Sciatic nerve (tissue), 2 donors: ENCODE measurements at places on chromosomes 5 and 9. TPM values are rescaled to one million over a fixed set of nuclear protein-coding genes. Genes with fewer than 3 reads are reported as not detected.

TXNDC8 gene
- total RNA-seq = not detected

DNA sequence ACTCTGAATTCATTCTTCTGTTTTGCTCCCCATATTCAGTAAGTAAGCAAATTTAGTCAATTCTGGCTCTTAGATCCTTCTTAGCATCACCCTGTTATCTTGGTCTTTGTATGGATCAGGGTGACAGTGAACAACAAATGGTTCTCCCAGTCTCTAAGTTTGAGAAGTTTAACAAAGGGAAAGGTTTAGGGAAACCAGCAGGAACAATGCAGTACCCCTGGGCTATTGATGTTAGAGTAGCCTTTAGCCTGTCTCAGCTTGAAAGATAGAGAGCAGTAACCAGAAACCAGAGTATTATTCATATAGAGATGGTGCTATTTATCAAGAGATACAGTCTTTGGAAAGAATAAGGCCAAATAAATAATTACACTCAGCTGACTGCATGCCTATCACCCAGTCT is 241.8 kb downstream of the CDH12 start:
- DNase-seq = no peak

DNA sequence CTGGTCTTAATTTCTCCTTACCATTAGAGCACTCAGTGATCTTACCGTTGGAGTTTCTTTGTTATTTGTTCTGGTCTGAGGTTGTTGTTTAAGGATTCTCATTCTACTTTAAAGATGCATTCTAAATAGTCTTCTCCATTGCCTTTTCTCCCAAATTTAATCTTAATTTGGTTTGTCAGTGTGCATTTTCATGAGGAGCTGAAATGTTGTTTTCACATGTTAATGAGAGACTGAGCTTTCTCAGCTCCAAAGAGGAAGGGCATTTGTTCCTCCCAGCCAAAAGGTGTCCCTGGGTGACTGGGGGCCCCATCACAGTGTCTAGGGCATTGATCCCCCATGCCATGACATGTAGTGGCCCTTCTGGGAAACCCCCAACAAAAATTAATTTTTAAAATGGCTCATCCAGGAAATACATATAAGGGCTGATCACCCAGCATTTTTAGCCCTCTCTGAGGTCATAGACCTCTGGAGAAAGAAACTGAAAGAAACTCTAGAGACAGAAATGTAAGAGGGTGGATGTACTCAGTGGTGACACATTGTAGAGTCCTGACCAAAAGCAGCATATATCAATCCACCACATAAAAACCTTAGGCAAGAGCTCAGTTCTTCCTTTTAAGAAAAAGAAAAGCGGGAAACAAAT is 240.4 kb upstream of the RAI14 start:
- no peak for DNase-seq

GRCh38 chr9:33416996-33417395 is 14.6 kb upstream of the AQP7 start:
- no peak for DNase-seq

HMCN2 gene
- 3.3 TPM for total RNA-seq

GRCh38 chr5:140110646-140110957 is 3.3 kb upstream of the PURA start:
- no peak for DNase-seq

DNA sequence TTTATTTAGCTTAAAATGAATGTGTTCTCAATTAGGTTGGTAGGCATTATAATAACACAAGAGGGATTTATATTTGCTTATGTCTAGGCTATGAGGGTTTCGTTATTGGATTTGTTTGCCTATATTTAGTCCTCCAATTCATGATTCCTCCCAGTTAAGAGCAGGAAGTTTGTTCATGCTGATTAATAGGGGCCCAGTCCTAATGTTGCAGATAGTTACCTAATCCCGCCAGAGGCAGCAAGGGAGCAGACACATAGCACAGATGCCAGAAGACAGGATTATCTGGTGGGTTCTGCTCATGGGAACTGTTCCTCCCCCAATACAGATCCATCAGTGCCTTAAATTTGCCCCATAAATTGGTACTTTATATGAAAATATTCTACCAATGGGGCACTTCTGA is 100.8 kb upstream of the TLE4 start:
- no peak for DNase-seq

DNA sequence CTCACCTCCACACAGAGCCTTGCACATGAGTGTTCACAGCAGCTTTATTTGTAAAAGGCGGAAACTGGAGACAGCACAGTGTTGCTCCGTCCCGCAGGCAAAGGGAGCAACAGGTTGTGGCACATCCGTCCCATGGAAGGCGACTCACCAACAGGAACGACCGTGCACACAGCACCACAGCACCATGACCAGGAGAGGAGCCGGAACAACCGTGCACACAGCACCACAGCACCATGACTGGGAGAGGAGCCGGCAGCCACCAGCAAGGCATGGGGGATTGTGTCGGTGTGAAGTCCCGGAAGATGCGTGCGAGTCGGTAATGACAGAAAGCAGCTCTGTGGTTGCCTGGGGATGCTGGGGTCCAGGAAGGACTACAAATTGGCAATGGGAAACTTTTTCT is 158.5 kb downstream of the C9orf50 start:
- no peak for DNase-seq

DNA sequence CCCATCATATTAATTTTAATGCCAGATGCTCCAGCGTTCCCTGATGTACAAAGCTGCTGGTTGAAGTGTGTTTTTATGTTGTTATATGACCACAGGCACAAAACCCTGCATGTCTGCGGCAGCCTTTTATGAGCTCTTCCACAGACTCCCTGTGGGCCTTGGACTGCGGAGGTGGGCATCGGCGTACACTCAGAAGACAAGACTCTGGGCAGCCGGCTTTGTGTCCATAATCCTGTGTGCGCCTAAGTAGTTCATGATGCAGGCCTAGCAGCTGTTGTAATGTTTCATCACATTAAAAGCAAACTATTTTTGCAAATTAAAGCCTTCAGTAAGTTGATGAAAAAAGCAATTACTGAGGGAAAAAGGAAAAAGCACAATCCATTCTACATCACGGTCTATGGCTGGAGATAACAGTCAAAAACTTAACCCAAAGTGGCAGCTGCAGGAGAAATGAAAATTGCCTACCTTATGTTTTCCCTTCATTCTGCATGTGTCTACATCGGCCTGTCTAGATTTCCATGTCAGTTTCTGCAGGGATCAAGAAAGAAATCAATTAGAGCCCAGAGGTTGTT is 78.8 kb downstream of the SEMA6A start:
- DNase-seq = no peak

- DNase-seq = no peak
Observed at GRCh38 chr5:152084476-152084875, 159.8 kb upstream of the GLRA1 start.

GRCh38 chr5:136674178-136674577 is 308.8 kb upstream of the TRPC7 start:
- DNase-seq = no peak

TLE1 gene
- total RNA-seq = 56.6 TPM

GRCh38 chr9:99782962-99783718 is 38.5 kb upstream of the NR4A3 start:
- DNase-seq = no peak

DNA sequence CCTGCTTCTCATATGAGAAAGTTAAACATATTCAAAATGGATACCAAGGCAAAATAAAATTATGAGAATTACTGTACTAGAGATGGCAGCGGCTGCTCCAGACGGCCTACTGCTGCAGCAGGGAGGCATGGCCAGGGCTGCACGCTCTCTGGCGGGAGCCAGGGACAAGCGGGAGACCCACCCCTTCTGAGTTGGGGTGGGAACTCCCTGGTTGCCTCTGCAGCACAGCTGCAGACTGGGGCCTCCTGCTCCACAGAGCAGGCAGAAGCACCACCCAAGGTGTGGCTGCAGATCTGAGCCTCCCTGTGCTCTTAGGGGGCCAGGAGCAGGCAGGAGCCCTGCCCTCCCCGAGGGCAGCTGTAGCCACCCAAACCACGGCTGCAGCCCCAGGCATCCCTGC is 2.3 kb upstream of the AUH start:
- DNase-seq = no peak

- no peak for DNase-seq
Observed at GRCh38 chr9:126226991-126227936, 99.4 kb upstream of the MVB12B start.

- DNase-seq = no peak
Observed at GRCh38 chr9:32483343-32483742, 42.7 kb downstream of the RIGI start.

- no peak for DNase-seq
Observed at GRCh38 chr5:92629000-92629399, 952.0 kb downstream of the NR2F1-AS1 start.

DNA sequence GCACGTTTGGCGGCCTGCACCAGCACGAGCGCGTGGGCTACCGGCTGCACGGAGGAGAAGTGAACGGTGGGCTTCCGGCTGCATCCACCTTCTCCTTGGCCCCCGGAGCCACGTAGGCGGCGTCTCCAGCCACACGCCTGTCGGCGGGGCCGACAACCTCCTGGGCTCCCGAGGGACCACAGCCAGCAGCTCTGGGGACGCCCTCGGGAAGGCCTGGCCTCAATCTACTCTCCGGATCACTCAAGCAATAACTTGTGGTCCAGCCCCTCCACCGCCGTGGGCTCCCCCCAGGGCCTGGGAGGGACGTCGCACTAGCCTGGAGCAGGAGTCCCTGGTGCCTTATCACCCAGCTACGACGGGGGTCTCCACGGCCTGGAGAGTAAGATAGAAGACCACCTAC is 73.7 kb downstream of the INSL6 start:
- DNase-seq = no peak

GRCh38 chr5:142820447-142820846 is 50.3 kb downstream of the ARHGAP26 start:
- no peak for DNase-seq

GRCh38 chr9:110048976-110049698 is 158.8 kb downstream of the C9orf152 start:
- DNase-seq = peak; percentile 63

GRCh38 chr5:95808686-95809413 is 13.7 kb downstream of the GLRX start:
- peak; percentile 80 for DNase-seq

DNA sequence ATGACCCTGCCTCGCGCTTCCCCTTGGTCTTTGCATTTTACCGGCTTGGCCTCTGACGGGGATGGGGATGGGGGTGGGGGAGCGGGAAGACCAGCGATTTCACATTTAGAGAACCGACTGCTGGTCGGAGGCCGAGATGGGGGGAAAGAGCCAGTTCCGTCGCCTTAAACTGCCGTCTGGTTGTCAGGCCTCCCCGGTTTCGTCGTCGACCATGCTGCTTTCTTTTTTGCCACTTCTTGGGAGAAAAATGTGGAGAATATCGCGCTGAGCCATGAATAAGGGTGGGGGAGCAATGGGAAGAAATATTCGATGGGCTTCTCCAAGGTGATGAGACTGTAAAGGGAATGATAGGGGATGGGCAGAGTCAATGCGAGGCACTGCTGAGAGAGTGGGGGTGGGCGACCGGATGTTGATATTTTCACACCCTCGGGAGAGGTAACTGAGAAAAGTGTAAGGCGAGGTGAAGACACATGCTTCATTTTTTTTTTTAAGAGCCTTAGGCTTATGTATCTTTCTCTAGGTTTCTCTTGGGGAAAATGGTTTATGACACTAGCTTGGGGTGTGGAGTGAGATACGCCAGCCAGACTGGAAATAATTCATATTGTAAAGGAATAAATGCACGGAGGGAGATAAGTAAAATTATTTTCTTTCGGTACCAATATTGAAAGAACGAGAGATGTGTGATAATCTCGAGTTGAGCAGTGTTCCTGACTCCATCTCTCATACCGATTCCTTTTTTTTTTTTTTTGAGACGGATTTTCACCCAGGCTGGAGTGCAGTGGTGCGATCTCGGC is 1.1 kb downstream of the KIF2A start:
- no peak for DNase-seq

GRCh38 chr5:170471551-170472178 is 32.2 kb upstream of the KCNIP1 start:
- no peak for DNase-seq

DNA sequence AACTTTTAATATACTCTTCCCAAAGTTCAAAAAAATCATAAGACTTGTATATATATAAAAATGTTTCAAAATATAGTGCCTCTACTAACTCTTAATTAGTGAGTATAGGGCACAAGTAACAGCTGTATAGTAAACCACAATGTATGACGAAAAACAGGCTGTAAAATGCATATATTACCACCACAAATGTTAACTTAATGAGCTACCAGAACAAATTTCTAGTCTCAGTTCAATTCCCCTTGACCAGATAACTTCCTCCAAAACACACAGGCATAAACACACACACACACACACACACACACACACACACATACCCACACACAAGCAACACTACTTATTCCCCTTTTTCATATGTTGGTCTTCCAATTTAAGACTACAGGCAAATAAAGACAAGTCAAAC is 78.8 kb downstream of the FBXL17 start:
- DNase-seq = no peak

- no peak for DNase-seq
Observed at GRCh38 chr5:88826646-88827585, 56.1 kb downstream of the MEF2C start.

- DNase-seq = no peak
Observed at GRCh38 chr5:90843443-90843842, 284.8 kb downstream of the ADGRV1 start.

- DNase-seq = no peak
Observed at GRCh38 chr9:136881691-136882108, 4.6 kb upstream of the TRAF2 start.

- DNase-seq = no peak
Observed at GRCh38 chr9:86183229-86184137, 76.0 kb downstream of the C9orf153 start.

- no peak for DNase-seq
Observed at GRCh38 chr5:155113888-155114287, 100.3 kb downstream of the KIF4B start.

C5orf46 gene
- not detected for total RNA-seq

- DNase-seq = no peak
Observed at GRCh38 chr5:66713998-66714397, 117.8 kb downstream of the MAST4 start.

DNA sequence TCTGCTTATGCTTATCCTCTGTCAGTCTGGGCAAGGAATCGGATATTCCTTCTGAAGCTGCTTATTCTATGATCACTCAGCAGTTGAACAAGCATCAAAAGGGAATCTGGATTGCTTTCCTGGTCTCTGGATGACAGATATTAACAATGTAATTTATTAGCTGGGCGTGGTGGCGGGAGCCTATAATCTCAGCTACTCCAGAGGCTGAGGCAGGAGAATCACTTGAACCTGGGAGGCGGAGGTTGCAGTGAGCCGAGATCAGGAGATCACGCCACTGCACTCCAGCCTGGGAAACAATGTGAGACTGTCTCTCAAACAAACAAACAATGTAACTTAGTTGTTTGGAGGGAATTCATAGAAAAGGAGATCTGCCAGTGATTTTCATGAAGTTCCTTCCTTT is 45.4 kb downstream of the DMRT1 start:
- DNase-seq = no peak

GRCh38 chr5:77844623-77845323 is 68.6 kb upstream of the TBCA start:
- no peak for DNase-seq

DNA sequence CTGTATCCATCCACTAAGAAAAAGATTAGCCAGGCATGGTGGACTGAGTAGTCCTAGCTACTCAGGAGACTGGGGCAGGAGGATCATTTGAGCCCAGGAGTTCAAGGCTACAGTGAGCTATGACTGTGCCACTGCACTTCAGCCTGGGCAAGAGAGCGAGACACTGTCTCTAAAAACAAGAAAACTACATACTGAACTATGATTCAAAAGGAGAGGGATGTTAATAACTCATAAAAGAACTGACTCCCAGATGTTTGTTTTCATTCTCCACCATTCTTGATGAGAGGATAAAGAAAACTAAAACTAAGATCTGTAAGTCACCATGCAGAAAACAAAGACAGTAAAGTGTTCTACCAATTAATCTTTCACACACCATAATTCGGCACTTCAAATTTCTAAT is 53.5 kb downstream of the AUH start:
- no peak for DNase-seq

SLC6A18 gene
- total RNA-seq = not detected
